NCI-H1105 (cell line): ENCODE measurements at places on chromosomes 1 and 21.

DNA sequence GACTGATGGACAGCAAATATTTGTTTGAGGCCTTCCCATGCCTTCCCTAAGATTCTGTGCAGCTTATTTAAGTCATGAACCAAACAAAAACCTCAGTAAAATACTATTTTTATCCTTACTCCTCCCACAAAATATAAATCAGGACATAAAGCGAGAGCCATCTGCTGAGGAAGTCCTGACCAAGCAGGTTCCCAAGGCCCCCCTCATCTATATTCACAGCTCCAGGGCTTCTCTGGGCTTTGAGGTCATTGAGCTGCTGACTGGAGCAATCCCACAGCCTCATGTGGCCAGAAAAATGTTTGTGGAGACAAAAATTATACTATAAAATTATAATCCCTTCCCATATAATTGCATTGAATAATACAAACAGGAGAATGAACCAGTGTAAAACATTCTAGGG, 846.2 kb downstream of the ADGRL2 start:
- DNase-seq: no peak

- peak; percentile 83 for DNase-seq
These were observed at the start of gene SH3GLB1 for GRCh38 chr1:86704458-86704971. Gene SH3GLB1 (plus strand): TSS chr1:86704576. CDS start chr1:86704900, 324 bp downstream.

- DNase-seq: no peak
These were observed 25.7 kb upstream of the BACE2 start for GRCh38 chr21:41142051-41142795.

GRCh38 chr1:211371406-211372105, 44.9 kb downstream of the TRAF5 start:
- no peak for DNase-seq

- no peak for DNase-seq
These were observed 4.2 kb downstream of the ADAMTS5 start for GRCh38 chr21:26962621-26963181.

DNA sequence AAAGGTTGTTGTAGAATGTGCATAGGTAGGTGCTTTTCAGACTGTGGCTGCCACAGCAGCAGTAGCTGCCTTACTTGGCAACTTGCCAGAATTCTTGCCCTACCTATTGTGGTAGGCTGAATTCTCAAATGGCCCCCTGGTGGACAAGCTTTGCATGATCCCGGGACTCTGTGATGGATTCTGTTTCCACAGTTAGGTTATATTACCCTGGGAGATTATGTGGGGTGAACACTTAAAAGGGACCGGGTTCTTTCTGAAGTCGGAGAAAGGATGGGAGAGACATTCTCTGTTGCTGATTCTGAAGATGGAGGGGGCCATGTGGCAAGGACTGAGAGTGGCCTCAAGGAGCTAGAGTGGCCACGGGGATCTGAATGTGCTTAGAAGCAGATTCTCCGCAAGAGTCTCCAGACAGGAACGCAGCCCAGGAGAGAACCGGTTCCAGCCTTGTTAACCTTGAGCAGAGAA, 32.1 kb upstream of the KCNE1 start:
- DNase-seq: peak; percentile 2

- DNase-seq: no peak
These were observed 174.7 kb downstream of the LBR start for GRCh38 chr1:225253173-225253572.

- no peak for DNase-seq
These were observed 276.2 kb downstream of the NEGR1 start for GRCh38 chr1:72006092-72006491.

GRCh38 chr21:45994086-45994661, 12.6 kb downstream of the COL6A1 start:
- DNase-seq: no peak

DNA sequence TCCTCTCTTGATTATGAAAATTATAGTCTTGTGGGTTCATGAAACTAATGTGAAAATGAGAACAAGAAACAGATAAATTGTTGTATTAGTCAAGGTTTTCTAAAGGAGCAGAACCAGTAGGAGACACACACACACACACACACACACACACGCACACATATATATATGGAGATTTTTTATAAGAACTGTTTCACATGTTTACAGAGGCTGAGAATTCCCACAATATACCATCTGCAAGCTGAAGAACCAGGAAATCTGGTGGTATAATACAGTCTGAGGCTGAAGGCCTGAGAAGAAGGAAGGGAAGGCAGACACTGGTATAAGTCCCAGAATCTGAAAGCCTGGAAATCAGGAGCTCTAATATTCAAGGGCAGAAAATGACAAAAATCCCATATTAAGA, 70.9 kb upstream of the RGS18 start:
- no peak for DNase-seq

DNA sequence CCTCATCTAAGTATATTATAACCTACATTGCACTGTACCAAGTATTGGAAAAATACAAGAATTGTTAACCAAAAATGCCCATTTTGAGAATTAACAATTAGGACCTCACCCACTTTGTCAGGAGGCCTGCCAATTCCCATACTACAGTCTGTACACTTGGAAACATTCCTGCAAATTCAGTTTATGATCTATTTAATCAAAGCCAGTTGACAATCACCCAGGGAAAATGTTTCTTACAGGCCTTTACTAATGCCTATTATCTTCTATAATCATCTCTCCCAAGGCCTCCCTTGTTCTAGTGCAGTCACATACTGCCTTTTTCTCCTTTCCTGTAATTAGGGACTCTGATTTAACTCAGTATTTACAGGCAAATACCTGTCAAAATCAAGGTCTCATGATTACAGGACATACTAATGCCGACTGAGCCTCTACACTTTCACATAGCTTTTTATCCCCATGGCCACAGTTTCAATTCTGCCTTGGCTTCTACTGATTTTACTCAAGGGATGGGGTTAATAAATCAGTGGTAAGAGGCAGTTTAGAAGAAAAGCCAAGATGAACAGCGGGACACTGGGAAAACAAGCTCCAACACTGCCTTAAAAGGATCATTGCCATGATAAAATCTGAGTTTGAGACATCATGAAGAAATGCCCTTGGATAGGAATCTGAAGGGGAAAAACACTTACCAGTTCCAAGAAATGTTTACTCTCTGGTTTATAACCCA, 338.7 kb downstream of the VAV3 start:
- no peak for DNase-seq

DNA sequence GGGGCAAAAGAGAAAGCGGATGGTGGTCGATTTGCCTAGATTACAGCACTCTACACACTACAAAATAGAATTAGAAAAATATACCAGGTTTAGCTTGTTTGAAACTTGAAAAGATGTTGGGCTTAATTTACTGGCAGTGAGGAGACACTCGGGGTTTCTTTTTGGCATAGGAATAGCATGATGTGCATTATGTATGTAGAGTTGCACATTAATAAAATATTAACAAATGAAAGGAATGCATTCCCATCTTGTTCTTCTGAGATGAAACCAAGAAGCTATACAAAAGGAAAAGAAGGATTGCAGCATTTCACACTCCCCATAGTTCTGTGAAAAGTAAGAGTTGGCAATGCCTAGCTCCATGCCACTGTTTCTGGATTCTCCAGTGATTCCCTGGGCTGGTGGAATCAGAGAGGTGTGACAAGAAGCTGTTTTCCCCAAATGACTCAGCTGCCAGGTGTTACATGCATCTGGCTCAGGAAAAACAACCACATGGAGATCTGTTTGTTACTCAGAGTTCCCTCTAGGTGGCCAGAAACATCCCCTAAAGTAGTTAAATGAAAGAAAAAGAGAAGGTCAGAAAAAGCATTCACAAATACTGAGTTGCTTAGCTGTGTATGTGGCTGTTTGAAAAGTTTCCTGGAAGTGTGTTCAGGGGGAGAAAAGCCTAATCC, 115.6 kb downstream of the UCK2 start:
- no peak for DNase-seq

GRCh38 chr1:65979136-65980044, 186.7 kb downstream of the PDE4B start:
- no peak for DNase-seq

DNA sequence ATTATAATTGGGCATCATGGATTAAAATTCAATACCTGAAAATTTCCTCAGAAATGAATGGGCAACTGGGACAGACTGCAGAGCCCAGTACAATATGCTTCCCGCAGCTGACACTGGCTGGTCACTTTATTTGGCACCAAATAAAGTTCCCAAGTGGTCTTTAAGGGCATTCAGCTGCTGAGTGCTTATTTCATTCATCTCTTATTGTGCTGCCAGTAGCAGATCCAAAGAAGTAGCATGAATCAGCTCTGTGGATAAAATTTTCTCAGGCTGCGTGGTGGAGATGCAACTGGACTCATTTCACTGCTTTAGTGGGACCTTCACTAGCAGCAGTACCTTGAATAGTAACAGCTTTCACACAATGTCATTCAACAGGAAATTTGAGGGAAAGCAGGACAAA, 226.3 kb upstream of the ADGRL2 start:
- no peak for DNase-seq

DNA sequence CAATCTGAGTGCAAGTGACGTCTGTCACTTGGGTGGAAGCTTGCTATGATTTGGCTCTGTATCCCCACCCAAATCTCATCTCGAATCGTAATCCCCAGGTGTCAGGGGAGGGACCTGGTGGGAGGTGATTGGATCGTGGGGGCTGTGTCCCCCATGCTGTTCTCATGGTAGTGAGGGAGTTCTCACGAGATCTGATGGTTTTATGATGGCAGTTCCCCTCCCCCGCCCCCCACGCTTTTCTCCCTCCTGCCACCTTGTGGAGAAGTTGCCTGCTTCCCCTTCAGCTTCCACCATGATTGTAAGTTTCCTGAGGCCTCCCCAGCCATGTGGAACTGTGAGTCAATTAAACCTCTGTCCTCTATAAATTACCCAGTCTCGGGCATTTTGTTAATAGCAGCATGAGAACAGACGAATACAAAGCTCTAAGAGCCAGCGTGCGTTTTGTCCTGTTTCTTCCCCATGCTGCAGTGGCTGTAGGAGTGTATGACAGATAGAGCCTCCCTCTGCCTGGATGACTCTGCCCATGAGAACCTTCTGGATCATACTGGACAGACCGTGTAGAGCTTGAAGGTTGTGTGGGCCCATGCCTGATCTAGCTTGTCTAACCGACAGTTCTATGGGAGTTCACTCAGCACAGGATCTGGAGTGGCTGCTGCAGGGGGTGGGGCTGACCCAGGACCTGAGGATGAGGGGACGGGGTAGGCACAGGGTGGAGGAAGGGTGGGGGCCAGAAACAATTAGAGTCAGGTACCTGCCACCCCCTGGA, 139.7 kb upstream of the ERRFI1 start:
- DNase-seq: no peak

GRCh38 chr1:153192697-153193096, 10.5 kb upstream of the LELP1 start:
- peak; percentile 0 for DNase-seq

GRCh38 chr1:47424336-47424982, 8.4 kb downstream of the FOXE3 start:
- DNase-seq: peak; percentile 66

DNA sequence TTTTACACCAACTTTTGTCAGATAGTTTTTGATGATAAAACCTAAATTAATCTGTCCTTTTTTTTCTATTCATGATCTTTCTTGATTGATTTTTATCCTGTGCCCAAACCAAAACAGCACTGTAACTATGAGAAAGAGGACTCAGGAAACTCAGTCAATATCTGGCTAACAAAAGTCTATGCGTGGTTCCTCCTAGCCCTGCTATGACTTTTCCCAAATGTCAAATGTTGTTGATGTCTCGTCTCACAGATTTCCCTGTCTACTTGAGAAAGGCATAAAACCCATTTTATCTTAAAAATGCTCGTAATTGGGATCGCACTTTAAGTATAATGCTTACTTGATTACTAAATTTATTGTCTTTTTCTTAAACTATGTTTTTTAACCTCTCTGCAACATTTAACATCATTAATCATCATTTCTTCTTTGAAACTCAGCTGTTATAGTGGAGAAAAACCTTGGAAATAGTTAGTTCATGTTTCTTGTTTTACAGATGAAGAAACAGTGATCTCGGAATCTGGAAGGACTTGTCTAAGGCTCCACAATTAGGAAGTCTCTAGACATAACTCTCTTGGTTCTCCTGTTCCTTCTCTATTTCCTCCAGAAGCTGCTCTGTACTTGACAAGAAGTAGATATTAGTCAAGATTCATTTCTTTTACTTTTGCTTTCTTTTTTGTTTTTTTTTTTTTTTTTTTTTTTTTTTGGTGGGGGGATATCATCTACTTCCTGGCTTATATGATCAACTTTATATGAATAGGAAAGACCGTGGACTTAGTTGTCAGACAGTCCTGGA, 26.2 kb upstream of the PTPRC start:
- no peak for DNase-seq

DNA sequence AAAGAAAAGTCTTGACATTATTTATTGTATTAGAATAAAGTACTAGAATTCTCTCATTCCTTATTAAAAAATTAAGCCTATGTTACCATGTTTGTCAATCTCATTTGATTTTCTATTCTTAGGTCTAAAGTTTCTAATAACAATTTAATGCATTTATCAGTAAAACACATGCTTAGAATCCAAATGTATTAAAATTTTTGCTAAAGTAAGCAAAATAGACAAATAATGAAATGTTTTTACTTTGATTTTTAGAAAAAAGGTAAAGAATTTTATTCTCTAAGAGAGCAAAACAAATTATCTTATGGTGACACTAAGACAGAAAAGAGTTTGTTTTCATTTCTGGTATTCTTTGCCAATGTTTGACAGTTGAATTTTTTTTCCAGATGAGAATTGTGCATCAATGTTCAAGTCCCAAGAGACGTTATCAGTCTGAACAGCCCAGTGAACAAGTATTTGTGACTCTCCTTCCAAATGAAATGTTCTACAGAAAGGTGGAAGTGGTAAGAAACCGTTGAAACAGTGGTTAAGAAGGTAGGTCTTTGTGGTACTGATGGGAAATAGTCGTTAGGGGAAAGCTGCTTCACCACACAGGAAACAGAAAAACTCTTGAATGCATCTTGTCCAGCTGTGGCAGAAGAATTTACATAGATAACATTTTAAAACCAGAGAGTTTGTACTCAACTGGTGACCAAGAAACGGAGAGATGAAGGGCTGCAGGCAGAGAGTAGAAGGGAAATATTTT, 402.5 kb downstream of the PTPRC start:
- DNase-seq: no peak

DNA sequence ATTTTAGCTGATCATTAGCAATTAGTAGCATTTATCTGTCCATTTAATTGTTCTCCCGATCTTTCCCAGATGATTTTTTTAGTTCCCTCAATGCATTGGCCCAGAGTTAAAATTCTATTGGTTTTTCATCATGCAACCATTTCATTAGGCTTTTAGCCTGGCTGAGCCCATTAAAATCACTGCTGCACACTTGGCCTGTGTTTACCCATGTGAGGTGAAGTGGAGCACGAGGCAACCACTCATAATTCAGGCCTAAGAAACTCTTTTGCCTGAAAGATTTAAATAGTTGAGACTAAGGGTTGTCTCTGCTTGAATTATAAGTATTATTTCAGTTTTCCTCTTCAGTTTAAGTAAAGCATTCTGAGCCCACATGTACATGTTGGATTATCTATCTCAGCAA, 889.0 kb upstream of the ADGRL4 start:
- DNase-seq: no peak
